ENCODE measurements at places on chromosomes 6 and 20.

- DNase-seq = no peak
Observed at GRCh38 chr6:51349857-51350256, 531.2 kb downstream of the TFAP2B start.

DNA sequence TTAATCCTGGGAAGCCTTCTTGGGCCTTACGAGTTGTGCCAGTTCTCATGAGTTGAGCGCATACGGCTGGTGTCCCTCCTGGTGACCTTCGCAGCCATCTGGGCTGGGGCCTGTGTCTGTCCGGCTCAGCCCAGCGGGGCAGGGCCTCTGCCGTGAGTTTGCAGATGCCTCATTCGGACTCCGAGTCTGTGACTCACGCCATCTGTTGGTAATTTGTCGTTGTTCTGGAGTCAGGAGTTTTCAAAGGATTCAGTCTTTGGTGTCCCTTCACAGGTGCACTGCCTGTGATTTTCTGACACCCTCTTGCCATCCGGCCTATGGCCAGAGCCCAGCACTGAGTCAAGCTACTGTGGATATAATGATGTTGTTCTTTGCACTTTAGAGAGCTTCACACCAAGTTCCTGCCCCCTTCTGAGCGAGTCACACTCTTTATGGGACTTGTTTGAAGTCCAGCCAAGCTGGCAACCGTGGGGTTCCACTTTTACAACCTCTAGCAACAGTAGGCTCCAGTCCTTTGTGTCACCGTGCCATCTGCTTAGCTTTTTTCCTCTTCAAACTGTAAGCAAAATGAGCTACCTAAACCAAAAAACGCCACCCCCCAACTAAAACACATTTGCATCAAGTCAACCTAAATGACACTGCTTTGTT is 175.6 kb downstream of the AIG1 start:
- no peak for DNase-seq

- DNase-seq = no peak
Observed at GRCh38 chr6:122832459-122832858, 43.4 kb downstream of the SMPDL3A start.

DNA sequence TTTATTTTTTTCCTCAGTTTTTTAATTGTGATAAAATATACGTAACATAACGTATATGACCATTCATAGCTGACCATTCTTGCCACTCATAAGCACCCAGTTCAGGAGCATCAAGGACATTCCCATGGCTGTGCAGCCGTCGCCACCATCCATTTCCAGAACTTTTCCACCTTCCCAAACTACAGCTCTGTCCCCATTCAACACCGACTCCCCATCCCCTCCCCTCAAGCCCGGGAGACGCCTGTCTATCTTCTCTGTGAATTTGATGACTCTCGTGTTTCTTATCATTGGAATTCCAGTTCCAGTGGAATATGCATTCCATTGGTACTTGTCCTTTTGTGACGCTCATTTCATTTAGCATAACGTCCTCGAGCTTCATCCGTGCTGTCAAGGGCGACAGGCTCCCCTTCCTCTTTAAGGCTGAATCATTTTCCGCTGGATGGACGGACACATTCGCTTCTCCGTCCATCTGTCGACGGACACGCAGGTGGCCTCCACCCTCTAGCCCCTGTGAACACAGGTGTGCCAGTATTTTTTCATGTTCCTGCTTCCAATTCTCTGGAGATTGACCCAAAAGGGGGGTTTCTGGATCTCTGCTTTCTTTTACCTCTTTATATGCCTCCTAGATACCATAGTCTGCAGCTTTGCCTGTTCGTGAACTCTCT is 88.1 kb downstream of the YTHDF1 start:
- DNase-seq = no peak

All from stimulated activated CD4-positive, alpha-beta T cell treated with anti-CD3 and anti-CD28 coated beads, Interleukin-12 subunit alpha, Interleukin-12 subunit beta, amount 100 ng/mL, for 4 hours (primary cell).